ENCODE measurements at places on chromosomes 3 and 15.
A peak's percentile ranks its signal among the peaks of the same experiment; 100 is the strongest.

GRCh38 chr3:177932750-177933660 is 603.2 kb upstream of the KCNMB2 start:
- DNase-seq, result peak; percentile 86

- DNase-seq, result no peak
These were observed 33.4 kb downstream of the UBXN7 start for GRCh38 chr3:196398782-196399181.

- peak; percentile 7 for DNase-seq
These were observed 369.2 kb downstream of the NSUN3 start for GRCh38 chr3:94431876-94432570.

DNA sequence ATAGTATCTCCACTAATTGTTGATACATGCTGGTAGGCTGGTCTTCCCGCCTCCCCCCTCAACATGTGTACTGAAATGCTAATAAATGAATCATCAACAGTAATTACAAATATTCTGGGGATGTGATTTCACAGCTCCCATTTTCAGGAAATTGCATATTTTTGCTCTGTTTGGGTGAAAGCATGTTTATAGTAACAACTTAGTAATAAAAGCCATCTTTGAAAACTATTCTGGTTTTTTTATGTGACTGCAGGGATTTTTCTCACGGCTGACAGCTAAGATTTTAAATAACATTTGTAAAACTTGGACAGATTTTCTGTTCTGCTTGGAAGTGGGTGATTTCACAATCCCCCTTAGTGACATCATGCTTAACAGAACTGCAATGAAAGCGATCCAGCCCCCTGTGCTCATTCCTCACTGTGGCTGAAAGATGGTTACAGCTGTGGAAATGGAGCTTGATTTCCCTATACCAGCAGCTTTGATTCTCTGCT is 25.6 kb upstream of the FAM174B start:
- peak; percentile 73 for DNase-seq

DNA sequence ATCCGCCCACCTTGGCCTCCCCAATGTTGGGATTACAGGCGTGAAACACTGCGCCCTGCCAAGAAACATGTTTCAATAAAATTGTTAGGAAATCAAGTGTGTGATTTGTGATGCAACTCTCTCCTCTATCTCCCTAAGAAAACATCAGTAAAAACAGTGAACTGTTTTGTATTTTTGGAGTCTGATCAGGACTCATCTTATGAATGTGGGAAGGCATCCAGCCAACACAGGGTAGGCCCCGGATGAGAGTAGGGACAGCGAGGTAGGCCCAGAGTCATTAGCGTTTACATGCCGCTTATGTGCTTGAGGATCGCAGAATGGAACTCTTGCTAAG is 884 bp upstream of the GLYCTK start:
- peak; percentile 25 for DNase-seq

- DNase-seq, result no peak
These were observed 156.7 kb downstream of the KLF13 start for GRCh38 chr15:31483053-31483985.

GRCh38 chr15:70443486-70444273 is 319.7 kb downstream of the UACA start:
- DNase-seq, result no peak

GRCh38 chr3:14784087-14784681 is 34.6 kb upstream of the FGD5 start:
- no peak for DNase-seq

DNA sequence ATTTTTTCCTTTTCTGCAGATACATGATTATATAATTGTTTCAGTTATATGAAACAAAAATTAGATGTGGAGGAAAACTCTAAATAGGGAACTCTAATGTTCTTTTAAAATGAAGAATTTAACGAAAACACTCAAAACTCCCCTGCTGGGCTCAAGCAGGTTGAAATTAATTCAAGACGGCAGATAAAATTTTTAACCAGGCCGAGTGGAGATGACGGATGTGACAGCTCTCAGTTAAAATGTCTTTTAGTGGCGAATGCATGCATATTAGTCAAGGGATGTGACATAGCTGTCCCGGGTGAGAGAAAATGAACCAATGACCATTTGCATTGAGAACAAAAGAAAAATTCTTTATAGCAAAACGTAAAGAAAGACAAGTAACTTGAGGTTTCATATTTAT is 110.1 kb downstream of the ROBO2 start:
- DNase-seq, result no peak

- no peak for DNase-seq
These were observed 11.3 kb upstream of the RPL39L start for GRCh38 chr3:187150599-187150998.

DNA sequence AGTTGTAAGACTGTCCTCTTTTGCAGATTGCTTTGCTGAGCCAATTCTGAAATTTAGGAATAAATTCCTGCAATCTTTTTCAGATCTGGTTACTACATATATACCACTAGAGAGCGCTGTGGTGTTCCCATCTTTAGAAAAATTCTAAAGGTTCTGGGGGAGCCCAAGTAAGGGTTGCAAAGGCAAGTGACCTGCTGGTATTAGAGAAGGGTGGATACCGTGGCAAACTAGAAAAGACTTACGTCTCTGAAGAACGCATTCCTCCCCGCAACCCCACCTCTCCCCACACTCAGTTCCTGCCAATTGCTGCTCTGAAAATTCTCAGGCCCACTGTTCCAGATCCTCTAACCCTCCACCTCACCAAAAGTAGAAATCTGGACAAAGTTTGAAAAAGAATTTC is 48.5 kb downstream of the EFHB start:
- peak; percentile 8 for DNase-seq

- DNase-seq, result peak; percentile 21
These were observed 134.7 kb downstream of the TPRA1 start for GRCh38 chr3:127455541-127456450.
